NCI-H1092 treated with DMSO at 0.1 percent for 48 hours (cell line): ENCODE measurements at places on chromosomes 1 and 21.

- DNase-seq, result no peak
Observed at GRCh38 chr1:53601867-53602775, 136.8 kb downstream of the GLIS1 start.

DNA sequence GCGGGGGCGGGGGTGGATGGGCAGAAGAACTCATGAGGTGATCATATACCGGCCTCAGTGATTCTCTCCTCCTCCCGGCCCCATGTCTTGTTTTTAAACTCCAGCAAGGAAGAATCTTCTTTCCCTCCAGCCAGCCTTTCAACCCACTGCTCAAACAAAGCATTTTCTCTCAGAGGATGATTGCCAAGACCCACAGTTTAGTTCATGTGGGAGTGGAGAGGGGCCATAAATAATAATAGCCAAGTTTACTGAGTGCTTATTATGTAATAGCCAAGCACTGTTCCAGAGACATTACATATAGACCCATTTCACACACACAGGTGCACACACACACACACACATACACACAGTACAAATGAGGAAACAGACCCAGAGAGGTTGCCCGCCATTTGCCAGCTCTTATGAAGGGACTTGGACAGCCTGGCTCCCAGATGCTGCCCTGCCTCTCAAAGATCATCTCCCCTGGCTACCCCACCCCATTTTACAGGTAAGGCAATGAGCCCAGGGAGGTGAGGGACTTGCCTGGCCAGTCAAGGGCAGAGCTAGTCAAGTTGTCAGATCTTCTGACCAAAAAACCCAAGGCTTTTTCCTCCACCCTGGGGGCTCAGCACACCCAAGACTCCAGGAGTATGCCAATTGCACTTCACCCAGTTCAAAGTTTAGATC lies 18.0 kb upstream of the BCAR3 start:
- no peak for DNase-seq

GRCh38 chr1:116166011-116166571 lies 54.9 kb downstream of the MAB21L3 start:
- DNase-seq, result no peak

DNA sequence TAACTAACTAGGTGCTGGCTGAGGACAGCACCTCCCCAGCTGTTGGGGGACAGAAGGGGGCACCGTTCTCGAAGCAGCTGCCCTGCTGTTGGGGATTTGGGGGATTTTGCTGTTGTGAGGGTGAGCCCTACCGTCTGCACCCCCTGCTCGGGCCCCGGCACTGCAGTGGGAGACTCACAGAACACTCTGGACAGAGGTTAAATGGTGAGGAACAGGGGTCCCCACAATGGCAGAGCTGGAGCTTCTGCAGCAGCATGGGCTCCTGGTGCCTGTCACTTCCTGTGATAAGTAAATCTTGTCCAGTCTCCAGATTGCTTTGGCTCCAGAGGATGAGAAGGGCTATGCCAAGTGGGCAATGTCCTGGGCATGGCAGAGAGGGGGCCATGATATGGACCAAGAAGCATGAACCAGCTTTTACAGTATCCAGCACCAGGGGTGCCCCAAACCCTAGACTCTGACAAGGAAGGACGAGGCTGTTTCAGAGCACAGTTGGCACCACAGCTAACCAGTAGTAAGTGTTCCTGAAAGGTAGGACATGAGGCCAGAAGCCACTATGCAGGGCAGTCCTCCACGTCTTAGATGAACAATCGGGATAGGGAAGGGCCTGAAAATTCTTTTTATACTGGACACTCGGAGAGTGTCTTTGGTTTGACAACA lies 365.1 kb upstream of the VAMP3 start:
- no peak for DNase-seq

- no peak for DNase-seq
Observed at GRCh38 chr1:114756009-114756892, 1.5 kb downstream of the CSDE1 start.

GRCh38 chr1:150578272-150579109 lies 919 bp downstream of the MCL1 start:
- peak; percentile 72 for DNase-seq

- DNase-seq, result no peak
Observed at GRCh38 chr1:196877964-196878363, 9.9 kb upstream of the CFHR4 start.

- no peak for DNase-seq
Observed at GRCh38 chr1:32813941-32814739, 3.0 kb downstream of the YARS1 start.

- no peak for DNase-seq
Observed at GRCh38 chr1:1259951-1260600, 13.6 kb upstream of the C1QTNF12 start.

GRCh38 chr1:20719261-20719660 lies 1.5 kb upstream of the KIF17 start:
- DNase-seq, result no peak

GRCh38 chr1:59136541-59137275 lies 160.2 kb upstream of the FGGY start:
- DNase-seq, result no peak

- no peak for DNase-seq
Observed at GRCh38 chr1:168328731-168329364, 48.2 kb downstream of the TBX19 start.

DNA sequence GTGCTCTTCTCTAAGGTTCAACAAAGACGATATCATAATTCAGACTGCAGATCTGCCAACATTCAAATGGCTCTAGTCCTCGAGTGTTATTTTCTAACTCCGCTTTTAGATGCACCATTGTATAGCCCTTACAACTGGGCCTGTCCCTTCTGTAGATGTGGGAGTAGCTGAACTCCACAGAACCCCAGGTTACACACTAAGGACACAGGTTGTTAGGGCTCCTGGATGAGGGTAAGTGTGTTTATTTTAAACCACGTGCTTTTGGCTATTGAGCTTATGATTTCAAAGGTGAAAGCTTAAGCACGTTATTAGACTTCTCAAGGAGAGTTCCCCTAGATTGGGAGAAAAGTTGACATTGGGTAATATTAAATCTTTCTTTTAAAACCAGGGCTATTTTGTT lies 64.7 kb downstream of the MPZL1 start:
- no peak for DNase-seq

DNA sequence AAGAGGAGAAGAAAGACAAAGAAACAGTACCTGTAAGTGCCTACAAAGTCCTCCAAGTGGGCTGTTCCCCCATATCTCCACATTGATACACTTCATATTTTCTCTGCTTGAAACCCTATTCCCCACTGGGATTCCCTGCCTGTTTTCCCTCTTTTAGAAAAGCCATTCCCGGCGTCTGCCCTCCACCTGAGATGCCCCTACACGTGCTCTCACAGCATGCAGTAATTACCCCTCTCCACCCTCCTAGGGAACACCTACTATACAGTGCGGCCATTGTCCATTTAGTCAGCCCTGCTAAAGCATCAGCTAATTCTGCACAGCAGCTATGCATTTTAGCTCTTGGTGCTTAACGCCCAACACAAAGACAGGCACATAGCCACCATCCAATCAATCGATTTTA lies 135.7 kb upstream of the TIAM1 start:
- no peak for DNase-seq

DNA sequence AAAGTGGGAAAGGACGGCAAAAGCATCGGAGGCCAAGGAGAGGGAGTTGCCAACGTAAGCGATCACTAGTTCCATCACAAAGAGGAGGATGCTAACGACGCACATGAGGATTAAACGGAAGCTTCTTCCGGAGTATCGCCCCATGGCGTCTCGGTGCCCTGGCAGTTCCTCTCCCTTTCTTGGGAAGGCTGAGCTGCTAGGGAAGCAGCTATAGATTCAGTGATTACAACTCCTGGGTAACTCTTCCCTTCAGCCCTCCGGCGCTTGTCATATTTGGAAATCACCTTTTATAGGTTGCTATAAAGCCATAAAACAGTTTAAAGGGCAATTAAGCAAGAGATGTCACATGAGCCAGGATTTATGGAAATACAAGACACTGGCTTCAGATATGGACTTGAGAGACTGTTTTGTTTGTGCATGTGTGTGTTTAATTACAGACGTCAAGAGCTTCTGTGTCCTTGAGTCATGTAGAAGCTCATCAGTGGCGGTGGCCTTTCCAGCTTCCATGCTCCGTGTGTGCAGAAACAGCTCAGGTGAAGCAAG lies 30.6 kb upstream of the SLC30A10 start:
- no peak for DNase-seq

GRCh38 chr1:31954607-31955283 lies 16.6 kb upstream of the PTP4A2 start:
- no peak for DNase-seq

GRCh38 chr1:214584805-214585766 lies 17.9 kb upstream of the CENPF start:
- DNase-seq, result peak; percentile 51

DNA sequence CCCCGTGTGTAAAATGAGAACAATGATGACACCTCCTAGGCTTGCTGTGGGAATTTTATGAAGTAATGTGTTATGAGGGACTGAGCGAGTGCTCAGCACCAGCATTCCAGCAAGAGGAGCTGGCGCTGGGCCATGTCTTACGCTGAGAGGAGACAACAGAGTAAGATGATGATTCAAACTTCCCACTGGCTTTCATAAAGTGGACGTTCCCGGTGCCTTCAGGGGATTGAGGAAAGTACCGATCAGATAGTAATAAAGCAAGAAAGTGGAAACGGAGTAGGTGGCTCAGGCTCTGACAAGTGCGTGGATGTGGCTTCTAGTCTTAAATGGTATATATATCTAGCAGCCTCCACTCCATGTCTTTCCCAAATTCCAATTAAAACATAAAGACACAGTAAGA lies 23.8 kb downstream of the EPHA10 start:
- no peak for DNase-seq

DNA sequence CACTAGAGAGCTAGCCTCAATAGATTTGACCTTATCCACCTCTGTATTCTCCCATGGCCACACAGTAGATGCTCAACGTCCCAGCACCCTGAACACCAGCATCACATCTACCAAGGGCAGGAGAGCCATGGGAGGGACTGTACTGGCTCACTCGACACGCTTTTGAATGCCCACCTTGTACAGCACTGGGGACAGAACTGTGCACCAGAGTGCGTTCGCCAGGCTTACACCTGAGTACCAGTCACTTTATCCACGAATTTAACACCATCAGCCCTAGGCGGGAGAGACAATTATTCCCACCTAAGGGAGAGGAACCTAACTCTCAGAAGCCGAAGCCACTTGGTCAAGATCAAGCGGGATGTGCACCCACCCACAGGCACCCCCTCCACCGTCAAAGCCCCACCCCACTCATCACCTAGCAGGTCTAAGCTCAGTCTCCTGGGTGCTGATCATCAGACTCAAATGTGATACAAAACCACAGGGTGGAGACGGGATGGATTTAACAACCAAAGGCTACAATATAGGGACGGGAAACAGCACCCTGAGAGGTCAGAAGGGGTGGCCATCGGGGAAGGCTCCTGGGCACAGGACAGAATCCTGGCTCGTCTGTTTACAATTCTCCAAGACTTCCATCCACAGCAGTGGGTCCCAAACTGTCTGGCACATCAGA lies 110.5 kb downstream of the GLIS1 start:
- DNase-seq, result no peak

DNA sequence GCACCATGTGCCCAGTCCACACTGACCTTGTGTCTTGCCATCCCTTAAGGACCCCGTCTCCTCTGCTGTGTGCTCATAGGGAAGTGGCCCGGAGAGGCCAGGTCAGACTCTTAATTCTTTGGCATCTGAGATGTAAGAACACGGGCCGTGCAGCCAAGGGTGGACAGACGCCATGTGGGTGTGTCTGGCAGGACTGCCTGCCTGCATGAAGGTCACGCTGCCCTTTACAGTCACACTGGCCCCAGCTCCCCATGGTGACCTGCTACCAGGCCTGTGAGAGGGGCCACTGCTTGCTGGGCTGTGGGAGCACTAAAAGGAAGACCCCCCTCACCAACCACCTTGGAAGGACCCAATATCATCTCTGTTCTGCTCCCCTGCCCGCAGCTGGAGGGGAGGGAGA lies 17.7 kb downstream of the DHRS3 start:
- DNase-seq, result no peak

DNA sequence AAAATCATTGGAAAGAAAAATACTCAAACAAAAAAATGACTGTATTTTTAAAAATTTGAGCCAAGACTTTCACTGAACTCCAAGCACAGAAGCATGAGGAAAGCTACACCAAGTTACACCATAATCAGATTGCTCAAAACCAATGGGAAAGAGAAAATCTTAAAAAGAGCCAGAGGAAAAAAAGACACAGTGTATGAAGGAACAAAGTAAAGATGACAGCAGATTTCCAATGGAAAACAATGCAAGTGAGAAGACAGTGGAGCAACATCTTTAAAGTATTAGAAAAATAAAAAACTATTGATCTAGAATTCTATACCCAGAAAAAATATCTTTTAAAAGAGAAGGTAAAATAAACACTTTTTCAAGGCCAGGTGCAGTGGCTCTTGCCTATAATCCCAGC lies 147.8 kb upstream of the ZBTB40 start:
- DNase-seq, result no peak

DNA sequence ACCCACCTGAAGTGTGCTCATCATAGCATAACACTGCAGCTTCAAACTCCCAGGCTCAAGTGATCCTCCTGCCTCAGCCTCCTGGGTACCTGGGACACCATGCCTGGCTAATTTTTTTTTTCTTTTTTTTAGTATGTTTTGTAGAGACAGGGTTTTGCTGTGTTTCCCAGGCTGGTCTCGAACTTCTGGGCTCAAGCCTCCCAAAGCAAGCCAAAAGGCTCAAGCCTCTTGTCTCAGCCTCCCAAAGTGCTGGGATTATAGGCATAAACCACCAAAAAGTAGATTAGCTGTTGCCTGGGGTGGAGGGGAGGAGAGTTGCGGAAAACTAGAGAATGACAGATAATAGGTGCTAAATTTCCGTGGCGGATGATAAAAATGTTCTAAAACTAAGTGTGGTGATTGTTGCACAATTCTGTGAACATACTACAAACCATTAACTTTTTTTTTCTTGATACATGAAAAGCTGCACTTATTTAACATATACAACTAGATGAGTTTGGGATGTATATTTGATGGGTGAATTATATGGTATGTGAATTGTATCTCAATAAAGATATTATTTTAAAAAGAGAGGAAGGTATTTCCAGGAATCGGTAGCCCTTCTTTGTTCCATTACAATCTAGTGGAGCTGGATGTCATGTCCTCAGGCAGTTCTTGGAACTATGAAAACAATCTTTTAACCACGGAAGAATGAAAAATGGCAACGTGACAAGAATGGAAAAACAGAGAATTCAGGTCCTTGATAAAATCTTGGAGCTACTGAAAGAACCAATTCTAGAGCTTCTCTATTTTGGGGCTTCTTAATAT lies 27.3 kb upstream of the MED18 start:
- DNase-seq, result no peak

DNA sequence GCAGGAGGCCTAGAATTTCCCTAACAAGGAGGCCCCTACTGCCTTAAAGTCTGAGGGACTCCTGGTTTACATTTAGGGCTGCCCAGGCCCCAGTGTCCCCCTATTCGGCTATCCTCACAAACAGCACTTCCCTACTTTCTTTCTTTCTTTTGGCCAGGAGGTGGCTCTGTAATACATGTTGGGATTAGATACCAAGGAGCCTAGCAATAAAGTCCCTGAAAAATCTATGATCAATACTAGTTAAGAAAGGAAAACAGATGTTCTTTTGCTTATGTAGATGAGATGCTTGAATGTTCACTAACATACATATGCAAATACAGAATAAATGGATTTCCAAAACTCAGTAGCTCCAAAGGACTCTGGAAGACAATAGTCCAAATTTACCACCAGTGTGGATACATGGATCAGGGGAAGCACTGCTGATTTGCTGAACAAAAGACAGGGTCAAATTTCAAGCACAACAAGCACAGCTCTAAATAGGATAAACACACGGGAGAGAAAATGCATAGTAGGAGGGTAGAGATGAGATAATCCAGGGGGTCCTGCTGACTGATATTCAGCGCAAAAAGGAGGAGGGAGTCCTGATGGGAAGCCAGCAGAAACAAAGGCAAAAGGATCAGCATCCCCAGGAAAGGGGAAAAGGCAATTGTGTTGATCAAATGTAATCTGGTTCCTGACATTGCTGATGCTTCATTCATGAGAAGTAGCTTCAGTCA lies 240.0 kb downstream of the NUF2 start:
- DNase-seq, result peak; percentile 87
